Tibial nerve (tissue), 4 donors: ENCODE measurements at places on chromosomes 5 and 9.

- no peak for DNase-seq
Observed at GRCh38 chr5:1521671-1522600, 1.8 kb downstream of the LPCAT1 start.

DNA sequence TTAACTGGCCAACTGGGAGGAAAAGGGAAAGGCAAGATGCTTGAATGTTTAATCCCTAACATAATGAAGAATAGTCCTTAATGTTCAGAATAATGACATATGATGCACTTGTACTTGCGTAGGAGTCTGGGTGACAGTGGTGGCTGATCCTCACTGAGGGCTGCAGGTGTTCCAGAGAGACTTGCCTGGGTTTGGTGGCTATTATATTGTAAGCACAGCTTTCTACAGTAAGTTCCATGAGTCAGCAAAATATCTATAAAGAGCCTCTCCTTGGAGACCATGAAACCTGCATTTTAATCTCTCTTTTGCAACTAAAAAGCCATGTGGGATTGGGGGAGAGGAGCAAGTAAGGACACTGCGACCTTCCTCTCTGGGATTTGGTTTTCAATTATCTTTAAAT is 1.9 kb upstream of the NPR2 start:
- no peak for DNase-seq

DNA sequence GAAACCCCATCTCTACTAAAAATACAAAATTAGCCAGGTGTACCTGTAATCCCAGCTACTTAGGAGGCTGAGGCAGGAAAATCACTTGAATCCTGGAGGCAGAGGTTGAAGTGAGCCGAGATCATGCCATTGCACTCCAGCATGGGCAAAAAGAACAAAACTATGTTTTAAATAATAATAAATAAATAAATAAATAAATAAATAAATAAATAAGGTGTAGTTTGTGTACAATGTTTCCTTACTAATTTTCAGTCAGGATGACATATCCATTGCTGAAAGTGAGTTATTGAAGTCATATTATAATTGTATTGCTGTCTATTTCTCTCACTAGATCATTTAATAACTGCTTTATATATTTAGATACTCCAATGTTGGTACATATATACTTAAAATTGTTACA is 581.5 kb upstream of the DAB2 start:
- DNase-seq, result no peak

DNA sequence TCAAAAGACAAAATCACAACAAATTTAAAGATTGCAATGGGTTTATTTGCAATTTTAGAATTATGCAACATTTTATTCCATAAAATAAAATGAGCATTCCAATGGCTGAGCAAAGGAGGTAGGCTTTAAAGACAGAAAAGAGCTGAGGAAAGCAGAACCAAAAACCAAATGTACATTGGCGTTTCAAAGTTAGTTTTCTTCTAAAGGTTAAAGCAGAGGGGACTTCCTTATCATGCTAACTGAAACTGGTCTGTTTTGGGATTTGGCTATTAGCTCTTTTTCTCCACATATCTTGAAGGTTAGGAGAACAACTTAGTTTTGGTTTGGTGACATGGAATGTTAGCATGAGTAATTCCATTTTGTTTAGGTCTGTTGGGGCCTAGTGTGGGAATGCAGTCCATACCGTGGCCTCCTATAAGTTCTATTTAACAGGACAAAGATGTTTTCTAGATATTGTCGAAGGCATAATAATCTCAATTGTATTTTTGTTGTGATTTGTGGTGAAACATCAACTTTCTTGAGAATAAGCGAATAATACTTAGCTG is 20.3 kb downstream of the DCP2 start:
- DNase-seq, result no peak

- DNase-seq, result no peak
Observed at GRCh38 chr9:14051419-14051818, 262.5 kb downstream of the NFIB start.

- no peak for DNase-seq
Observed at GRCh38 chr5:6491196-6491918, 42.7 kb downstream of the UBE2QL1 start.

GRCh38 chr5:53642061-53642460 is 81.6 kb downstream of the NDUFS4 start:
- no peak for DNase-seq

GRCh38 chr5:74767579-74767913 is 497 bp downstream of the NSA2 start:
- DNase-seq, result no peak

GRCh38 chr9:15295761-15296405 is 11.1 kb downstream of the TTC39B start:
- no peak for DNase-seq

DNA sequence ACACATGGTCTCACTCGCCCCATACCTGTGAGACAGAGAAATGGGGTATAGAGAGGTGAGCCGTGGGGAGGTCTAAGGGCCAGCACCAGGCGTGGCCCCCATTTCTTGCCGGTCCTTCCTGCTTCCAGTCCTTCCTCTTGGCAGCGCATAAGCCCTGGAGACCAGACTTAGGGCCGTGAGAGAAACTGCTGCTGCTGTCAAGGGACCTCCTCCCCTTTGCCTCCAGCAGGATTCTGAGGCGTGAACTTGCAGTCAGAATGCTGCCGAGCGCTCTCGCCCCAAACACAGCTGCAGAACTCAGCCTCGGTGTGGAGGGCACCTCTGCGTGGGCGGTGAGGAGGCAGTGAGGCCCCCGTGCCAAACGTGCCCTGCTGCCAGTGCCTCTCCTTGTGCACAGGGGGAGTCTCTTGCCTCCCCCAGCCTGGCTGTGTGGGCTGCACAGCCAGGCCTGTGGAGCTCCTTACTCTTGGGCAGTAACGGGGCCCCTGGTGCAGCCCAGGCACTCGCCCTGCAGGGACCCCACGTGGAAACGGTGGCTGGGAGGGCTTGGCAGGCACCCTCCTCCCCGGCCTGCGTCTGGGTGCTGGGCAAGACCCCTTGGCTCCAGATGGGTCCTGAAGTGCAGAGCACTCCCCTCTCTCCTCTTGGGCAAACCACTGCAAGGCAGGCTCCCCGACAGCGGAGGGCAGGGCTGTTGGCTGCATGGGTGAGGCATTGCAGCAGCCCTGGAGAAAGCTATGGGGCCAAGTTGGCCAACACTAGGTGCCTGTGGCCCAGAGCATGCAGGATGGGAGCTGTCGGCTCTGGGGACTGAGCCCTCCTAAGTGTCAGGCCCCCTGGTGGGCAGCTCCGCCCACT is 85.4 kb downstream of the RXRA start:
- no peak for DNase-seq

DNA sequence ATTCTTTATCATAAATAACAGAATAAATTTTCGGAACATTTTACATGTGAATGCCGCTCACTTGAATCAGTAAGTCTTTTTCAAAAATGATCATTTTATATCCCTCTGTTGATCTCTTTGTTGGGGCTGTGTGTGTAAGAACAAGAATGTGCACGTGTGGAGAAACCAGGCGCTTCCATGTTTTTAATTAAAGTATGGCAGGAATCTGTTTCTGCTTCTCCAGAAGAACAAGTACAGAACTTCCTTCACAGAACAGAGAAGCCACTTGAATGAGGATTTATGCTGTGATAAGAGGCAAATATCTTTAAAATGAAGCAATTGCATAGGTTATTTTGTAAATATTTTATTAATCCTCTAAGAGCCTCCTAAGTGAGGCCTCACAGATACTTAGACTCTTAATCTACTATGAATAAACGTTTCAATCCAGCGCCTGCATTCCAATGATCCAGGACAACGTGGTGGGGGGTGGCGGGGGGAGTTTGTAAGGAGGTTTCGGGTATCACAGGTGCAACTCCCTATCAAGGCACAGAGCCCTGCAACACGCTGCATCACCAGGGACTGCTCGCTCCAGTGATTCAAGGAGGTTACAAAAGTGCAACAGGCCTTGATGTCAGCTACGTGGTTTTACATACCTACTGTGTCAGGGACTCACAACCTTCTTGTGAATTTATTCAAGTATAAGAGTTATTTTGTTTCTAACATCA is 409.2 kb downstream of the BNC2 start:
- DNase-seq, result no peak

DNA sequence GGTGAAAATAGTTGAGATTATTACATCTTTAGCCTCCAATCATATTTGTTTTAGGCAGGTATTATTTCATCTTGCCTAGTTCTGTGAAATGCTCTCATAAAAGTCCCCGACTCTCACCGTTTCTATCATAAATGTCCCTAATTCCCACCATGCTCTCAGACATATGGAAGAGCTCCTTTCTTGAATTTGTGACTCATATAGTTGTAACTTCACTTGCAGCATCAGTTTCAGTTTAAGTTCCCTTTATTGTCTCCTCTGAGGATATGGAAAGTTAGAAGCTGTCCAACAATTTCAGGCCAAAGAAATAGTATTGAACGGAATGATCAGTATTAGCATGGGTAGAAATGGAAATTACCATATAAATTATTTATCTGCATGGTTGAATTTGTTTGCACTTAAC is 187.5 kb upstream of the NR4A3 start:
- DNase-seq, result no peak

DNA sequence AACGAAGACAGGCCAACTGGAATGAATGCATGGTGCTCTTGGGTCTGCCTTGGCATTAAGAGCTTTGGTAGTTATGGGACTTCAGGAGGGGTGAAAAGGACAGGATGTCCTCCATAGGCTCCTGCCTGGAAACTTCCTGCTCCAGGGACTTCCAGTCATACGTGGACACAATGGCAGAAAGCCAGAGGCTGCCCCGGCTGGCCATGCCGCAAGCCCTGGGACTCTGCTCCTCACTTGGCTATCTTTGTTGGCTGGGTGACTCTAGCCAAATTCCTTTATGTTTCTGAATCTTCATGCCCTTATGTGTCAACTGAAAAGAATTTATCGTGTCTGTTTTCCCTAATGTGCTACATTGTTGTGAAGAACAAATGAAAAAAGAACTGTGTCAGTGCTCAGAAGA is 136.9 kb downstream of the SIL1 start:
- no peak for DNase-seq

DNA sequence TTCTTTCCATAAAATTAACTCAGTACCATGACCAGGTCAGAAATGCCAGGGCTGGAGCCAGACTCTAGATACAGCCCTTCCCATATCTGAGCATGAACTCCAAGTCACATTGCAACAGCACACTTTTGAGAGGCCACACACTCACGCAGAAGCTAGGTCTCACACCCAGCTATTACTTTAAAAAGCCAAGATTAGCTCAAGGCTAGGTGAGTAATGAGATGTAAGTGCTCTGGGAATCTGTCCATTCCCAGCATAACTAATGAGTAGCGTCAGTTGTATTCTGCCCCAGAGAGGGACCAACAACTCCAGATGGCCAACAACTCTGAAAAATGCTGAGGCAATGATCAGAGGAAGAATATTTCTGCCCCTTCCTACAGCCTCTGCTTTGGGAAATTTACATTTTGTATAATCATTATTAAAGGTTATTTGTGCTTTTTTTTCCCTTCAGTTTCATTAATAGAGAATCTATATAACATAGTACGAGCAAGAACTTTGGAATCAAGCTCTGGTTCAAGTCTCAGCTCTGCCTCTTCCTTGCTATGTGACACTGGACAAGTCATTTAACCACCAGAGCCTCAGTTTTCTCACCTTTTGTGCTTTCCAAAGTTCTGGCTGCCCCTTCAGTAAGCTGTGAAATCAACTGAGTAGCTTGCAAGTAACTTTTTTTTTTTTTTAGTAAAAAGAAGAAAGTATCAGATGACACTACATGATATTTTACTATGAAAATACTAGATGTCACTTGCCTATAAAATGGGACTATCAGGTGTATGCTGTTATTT is 118.3 kb downstream of the NR6A1 start:
- no peak for DNase-seq

GRCh38 chr9:135565141-135565628 is 3.6 kb downstream of the PAEP start:
- DNase-seq, result no peak

DNA sequence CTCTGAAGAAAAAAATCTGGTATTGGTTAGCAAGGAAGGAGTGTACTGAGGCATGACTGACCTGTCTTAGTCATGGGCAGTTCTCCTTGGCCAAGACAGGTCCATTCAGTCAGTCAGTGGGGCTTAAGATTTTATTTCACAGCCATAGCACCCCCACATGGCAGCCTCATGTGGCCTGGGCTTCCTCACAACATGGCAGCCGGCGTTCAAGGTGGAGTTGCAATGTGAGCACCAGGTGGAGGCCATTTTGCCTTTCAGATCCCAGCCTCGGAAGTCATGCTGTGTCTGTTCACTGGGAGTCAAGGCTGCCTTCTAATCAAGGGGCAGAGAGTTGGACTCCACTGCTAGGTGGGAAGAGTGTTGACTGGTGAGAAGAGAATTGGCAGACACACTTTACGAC is 10.3 kb upstream of the CARD19 start:
- DNase-seq, result no peak

GRCh38 chr9:30935730-30936129 is 1448.7 kb upstream of the ACO1 start:
- DNase-seq, result no peak

- no peak for DNase-seq
Observed at GRCh38 chr9:18979367-18979766, 53.6 kb downstream of the SAXO1 start.

- DNase-seq, result no peak
Observed at GRCh38 chr9:136584934-136585333, 39.1 kb upstream of the NOTCH1 start.

GRCh38 chr5:83107692-83108420 is 30.5 kb downstream of the XRCC4 start:
- no peak for DNase-seq

DNA sequence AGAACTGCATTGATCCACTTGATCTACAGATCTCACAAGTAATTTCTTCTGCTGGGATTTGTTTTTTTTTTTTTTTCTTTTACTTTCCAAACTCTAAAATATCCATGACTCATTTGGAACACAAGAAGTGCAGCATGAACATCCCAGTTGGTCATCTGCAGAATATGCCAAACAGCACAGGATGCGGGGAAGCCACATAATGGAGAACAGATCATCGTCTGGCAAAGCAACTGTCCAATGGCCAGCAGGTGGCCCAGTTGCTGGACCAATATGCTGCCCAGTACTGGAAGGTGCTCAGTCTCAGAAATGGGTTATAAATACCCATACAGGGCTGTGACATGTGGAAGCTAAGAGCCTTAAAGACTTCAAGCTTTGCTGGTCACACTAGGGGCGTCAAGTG is 221.3 kb upstream of the TAS2R1 start:
- no peak for DNase-seq

DNA sequence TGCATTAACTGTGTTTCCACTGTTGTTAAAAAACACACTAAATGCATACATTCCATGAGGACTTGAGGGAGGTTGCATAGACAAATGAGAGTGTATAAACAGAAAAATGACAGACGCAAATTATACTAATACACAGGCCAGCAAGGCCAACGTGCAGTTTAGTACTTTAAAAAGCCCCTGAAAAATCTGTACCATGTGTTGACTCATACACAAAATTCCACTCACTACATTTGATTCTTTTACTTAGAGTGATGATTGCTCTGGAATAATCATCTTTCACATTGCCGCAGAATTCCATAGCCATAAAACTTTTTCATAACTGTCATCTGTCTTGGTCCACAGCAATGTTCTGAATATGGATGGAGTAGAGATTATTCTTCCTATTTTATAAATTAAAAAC is 215.7 kb downstream of the FAM114A2 start:
- no peak for DNase-seq

DNA sequence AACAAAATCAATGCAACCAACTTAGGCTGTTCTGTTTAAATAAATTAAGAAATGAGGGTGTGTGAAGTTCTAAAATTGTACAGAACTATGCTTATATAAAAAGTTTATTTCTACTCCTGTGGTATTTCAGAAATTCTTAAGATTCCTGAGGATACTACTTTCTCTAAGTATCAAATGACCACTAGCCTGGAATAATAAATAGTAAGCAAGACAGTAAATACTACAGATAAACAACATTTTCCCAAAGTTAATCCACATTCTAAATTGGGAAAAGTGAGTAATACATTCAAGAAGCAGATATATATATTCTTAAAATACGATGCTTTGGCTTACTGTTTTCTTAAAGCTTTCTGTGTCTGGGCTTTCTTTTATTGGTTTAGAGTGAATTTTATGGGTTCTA is 29.5 kb downstream of the CCNH start:
- DNase-seq, result no peak
